Immature natural killer cell (primary cell): ENCODE measurements at places on chromosomes 3 and 15.
A peak's percentile ranks its signal among the peaks of the same experiment; 100 is the strongest.

GRCh38 chr15:78234515-78235040 is at the start of gene ACSBG1:
Gene ACSBG1 (minus strand): TSS chr15:78234565. CDS start chr15:78234501, 64 bp downstream.
- DNase-seq, result no peak

GRCh38 chr3:55508335-55508734 is 21.2 kb upstream of the WNT5A start:
- no peak for DNase-seq

DNA sequence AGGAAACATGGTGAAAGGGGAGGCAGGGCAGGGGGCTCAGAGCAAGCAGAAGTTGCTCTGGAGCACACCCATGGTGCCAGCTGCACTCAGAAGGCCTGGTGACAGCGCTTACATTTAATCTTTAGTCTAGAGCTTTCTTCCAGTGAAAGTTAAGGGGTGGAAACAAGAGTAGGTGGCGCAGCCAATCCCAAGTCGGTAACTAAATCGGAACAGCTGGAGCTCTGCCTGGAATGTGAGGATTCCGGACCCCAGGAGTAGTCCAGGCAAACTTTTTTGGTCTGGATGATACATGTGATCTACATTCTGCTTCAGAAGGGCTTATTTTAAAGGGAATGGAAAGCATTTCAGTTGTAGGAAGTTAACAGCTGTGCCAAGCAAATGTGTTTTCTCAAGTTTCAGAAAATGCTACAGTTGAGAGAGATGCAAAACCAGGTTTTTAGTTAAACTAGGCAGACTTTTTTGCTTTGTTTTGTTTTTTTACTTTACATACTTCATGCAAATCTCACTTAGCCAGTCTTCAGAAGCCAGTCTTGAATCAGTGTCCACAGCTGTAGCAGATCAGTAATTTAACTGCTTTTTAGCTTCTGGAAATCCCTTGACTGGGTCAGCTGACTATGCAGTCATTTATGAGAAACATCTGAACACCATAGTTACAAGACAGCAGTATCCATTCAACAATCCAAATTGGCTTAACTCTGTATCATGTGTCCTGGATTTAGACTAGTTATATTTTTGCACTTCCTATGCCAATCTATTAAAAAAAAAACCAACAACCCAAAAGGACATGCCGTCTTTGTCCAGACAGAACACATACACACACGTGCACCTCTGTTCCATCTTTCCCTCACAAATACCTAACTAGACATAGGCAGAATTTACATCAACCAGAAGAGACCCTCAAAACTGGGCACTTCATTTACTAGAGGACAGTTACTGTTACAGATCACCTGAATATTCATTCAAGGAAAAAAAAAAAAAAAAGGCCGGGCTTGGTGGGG is 33.2 kb downstream of the ZNF106 start:
- no peak for DNase-seq

DNA sequence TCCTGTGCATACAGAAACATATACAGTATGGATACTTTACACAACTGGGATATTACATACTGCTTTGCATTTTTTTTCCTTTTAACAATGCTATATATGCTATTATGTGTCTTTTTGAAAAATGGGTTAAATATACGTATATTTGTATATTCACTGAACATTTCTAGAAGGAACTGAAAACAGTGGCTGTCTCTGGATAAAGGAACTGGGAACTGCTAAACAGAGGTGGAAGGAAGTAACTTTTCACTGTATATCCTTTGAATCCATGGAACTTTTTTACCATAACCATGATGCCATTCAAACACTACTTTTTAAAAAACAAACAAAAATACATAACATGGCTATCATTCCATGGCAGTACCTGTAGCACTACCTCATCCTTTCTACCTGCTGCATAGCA is 1.8 kb downstream of the MTFMT start:
- no peak for DNase-seq

- no peak for DNase-seq
Observed at GRCh38 chr15:75646112-75646943, 1.4 kb upstream of the SNX33 start.

GRCh38 chr3:177470197-177470941 is 273.1 kb upstream of the TBL1XR1 start:
- no peak for DNase-seq

- DNase-seq, result no peak
Observed at GRCh38 chr3:195867631-195868335, 40.6 kb downstream of the TNK2 start.

DNA sequence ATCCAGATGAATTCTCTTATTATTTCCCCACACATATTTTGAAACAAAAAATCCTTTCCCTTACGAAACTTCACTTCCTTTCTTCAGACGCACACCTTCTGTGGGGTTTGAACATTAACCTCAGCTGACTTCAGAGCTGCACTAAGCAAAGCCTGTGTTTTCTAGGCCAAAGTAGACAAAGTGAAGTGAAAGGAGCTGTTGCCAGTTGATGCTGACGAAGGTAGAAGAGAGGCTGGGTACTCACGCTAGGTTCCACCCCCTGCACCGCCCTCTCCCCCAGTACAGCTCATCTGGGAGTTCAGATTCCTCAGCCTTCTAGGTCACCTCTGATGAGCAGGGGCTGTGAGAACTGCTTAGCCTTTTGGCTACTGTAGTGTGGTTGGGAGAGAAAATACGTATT is 24.1 kb downstream of the DUT start:
- DNase-seq, result no peak

DNA sequence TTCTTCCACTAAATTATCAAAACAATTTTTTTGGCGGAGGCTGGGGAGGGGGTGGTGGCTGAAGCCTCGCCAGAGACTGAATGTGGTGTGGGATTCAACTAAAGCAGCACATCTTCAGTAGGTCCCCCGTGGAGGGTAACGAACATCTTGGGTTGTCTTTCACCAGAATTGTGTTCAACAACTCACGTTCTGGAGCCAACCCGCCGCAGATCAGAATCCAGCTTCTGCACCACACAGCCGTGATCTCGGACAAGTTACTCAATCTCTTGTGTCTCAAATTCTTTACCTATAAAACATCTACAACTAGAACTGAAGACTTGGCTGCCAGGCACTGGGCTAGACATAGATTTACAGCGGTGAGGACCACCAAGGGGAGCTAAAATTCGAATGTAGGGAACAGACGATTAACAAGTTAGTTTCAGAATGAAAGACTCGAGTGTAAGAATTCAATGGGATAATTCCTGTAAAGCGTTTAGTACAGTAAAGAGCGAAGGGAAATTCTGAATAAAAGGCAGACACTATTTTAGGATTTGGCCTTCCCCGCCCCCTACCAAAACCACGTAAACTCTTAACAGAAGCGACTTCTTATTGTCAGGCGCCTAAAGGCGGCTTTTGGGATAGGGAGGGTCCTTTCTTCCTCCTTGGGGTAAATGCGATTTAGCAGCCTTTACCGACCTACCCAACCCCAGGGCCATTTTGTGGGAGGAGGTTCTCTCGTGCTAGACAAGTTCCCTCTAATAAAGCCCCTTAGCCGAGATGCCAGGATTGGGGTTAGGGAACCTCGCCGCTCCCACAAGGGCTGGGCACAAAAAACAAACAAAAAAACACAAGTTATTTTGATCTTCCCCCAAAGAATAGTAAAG is 697 bp upstream of the RAB5A start:
- no peak for DNase-seq

DNA sequence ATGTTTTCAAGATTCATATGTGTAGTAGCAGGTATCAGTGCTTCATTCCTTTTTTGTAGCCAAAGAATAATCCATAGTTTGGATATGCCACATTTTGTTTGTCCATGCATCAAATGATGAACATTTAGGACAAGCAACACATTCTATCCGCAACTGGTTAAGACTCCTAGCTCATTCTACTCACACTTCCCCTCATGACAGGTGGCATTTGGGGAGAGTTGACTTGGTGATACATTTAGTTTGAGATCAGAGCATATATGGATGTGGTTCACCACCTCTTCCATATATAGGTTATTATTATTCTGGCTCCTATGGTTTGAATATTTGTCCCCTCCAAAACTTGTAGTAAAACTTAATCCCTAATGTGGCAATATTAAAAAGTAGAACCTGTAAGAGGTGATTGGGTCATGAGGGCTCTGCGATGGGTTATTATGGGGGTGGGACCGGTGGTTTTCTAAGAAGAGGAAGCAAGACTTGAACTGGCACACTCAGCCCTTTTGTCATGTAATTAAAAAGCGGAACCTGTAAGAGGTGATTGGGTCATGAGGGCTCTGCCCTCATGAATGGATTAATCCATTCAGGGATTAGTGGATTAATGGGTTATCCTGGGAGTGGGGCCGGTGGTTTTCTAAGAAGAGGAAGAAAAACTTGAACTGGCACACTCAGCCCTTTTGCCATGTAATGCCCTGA is 75.3 kb upstream of the HRH1 start:
- no peak for DNase-seq

- DNase-seq, result peak; percentile 23
Observed at GRCh38 chr3:46110701-46111493, 83.6 kb upstream of the XCR1 start.

- DNase-seq, result peak; percentile 38
Observed at GRCh38 chr15:94293411-94294402, 62.3 kb downstream of the MCTP2 start.

- no peak for DNase-seq
Observed at GRCh38 chr3:98806521-98806920, 43.4 kb downstream of the ST3GAL6 start.

GRCh38 chr3:50177346-50177745 is 14.1 kb upstream of the GNAT1 start:
- DNase-seq, result no peak
